Left colon (tissue), 2 donors: ENCODE measurements at places on chromosomes 1 and 21.
A peak's percentile ranks its signal among the peaks of the same experiment; 100 is the strongest.

DNA sequence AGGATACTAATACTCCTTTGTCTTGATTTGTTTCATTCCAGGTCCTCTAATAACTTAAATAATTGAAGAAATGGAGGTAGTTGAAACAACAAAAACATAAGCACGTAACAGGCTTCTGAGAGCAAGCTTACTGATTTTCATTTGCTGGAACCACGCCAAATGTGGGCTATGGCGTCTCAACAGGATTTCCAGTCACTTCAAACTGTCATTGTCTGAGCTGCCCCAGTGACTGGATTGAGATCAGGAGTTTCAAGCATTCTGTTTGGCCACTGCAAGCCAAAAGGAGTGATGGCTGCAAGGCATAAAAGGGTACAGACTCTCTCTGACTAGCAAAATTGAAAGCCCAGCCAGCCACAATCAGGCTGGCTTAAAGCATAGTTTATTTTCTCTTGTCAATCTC lies 289.9 kb downstream of the DPYD start:
- no peak for DNase-seq

DNA sequence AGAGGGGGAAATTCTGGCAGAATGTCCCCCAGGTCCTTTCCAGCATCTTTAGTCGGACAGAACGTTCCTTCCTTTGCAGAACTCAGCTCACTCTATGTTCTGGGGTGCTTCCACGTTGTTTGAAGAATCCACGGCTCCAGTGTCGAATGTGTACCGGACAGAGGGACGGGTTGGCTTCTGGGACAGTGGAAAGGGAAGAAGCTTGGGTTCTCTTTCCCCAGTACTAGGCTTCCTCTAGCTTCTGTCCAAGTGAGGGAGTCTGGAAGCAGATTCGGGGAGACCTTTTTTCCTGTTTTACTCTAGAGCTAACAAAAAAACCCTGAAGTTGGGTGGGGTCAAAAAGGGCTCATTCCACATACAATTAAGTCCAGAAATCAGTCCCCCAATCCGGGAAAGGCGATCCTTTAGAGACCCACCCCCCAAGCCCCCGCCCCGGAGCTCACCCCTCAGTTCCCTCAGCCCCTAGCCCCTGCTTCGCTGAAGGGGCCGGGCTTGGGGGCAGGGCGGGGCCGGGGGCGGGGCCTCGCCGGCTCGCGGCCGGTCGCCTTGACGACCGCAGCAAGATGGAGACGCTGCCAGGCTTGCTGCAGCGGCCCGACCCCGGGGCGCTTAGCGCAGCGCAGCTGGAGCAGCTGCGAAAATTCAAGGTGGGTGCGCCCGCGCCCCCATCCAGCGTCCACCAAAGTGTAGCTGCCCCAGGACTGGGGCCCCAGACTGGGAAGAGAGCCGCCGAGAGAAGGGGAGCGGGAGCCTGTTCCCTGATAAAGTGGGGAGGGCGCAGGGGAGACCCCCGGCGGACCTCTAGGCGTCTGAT lies at the start of gene RIIAD1:
RIIAD1 (plus strand) TSS at position 549 of the 814 bp plus-strand sequence; CDS start at position 564, 15 bp downstream.
- peak; percentile 48 for DNase-seq

GRCh38 chr1:155005076-155006011 lies 2.7 kb downstream of the ZBTB7B start:
- peak; percentile 90 for DNase-seq

GRCh38 chr1:58397187-58397820 lies 149.2 kb downstream of the OMA1 start:
- DNase-seq = no peak

DNA sequence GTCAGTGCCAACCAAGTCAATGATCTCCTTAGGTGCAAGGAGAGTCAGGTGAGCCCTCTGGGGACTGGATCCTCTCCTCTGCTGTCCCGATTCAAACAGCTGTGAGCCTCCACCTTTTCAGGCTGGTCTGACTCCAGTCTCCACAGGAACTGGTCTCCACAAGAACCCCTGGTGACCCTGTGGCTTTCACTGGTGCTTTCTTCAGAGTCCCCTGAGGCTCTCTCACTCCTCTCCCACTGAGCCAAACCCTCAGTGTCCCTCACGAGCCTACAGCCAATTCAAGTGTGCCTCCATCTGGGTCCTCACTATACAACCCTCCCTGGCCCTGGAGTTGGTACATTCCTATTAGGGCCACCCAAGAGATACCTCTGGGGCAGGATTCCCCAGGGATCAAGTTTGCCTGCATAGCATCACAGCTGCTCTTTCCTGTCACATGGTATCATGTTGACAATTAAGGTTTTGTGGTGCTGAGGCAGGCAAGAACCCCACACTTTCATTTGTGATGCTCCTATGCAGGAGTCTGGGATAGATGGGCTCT lies 5.2 kb upstream of the NGF start:
- no peak for DNase-seq

GRCh38 chr1:211915924-211916323 lies 85.4 kb upstream of the LPGAT1 start:
- DNase-seq = no peak

DNA sequence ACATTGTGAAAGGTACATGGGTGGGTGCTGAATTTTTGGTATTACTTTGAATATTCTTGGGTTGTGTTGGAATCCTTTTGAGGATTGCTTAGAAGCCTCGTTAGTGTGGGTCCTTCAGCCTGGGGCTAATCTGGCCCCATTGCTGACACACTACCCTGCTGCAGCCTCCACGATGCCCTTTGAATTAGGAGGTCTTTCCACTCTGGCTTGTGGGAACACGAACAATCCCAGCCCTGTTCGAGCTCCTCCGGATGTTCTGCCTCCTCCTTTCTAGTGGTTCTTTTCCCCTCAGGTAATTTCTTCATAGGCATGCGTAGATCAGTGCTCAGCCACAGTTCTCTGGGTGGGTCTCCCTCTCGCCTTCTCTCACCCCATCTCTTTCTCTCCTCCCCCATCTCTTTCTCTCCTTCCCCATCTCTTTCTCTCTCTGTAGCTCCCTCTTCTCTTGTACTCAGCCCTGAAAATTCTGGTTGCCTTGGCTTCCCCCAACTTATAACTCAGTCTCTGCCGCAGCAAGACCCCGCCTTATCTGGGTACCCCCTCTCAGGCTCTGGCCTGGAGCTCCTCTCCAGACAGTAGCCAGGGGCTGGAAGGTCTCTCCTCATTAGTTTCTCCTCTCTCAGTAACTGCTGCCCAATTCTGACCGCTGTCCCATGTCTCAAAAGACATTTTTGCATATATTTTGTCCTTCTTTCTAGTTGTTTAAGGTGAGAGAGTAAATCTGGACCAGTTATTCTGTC lies 46.0 kb upstream of the SLC19A1 start:
- DNase-seq = no peak

- no peak for DNase-seq
These were observed 20.7 kb upstream of the RPE65 start for GRCh38 chr1:68470388-68470970.

GRCh38 chr1:25808481-25809244 lies 8.7 kb downstream of the SELENON start:
- DNase-seq = no peak
